ENCODE measurements at places on chromosomes 13 and 19.

DNA sequence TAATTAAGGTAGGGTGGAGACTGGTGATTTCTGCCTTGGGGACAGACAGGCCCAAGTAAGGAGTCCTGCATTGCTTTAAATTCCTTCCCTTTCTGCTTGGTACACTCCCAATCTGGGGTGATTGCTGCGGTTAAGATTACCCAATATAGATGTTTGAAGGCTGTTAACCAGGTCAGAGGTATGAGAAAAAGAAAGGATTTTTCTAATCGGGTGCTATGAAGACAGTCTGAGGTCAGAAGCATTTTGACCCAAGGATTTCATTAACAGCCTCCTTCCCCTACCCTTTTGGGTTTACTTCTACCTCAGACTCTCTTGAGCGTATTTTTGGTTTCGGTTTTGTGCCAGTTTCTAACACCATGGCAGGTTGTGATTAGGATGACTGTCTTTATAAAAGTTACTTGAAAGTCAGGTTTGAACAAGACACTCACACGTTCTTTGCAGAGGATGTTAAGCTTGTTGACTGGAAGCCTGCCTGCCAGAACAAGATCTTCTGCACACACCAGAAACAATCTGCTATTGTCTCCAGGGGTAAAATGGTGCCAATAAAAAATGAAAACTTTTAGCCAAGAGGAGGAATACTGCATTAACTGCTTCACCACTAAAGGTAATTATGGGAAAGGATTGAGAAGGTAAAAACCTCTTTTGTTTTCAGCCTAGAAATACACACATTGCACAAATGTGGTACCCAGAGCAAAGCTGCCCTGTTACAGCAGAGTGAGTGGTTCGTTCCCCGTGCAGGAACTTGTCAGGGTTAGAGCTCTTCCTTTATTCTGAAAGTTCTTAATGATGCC, 108.8 kb downstream of the NDFIP2 start:
- DNase-seq, result no peak

DNA sequence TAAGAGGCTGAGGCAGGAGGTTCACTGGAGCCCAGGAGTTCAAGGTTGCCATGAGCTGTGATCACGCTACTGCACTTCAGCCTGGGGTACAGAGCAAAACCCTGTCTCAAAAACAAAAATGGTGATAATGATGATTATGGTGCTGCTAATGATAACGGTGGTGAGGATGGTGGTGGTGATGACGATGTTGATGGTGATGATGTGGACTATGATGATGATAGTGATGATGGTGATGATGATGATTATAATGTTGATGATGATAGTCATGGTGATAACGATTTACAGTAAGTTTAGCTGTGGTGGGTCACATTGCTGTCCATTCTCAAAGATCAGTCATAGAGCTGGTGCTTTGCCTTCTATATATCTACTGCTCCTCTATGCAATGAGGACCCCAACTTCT, 1340.6 kb downstream of the UQCRFS1 start:
- no peak for DNase-seq

DNA sequence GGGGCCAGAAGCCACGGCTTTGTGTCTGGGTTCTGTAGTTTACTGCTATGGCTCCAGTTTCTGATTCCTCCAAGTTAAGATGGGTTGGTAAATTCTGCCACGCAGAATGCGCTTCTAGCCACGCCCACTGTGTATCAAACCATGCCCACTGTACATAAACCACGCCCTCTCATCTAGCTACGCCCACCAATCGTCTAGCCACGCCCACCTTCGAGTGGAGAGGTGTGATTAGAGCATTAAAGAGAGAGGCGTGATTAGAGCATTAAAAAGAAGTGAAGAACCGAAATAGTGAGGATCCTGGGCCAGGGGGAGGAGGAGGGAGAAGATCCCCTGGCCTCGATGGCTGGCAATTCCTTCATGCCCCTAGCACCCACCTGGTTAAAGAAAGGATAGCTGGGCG, 43.7 kb upstream of the ADGRE5 start:
- peak; percentile 31 for DNase-seq

- no peak for DNase-seq
Observed at GRCh38 chr19:32869369-32869965, at the start of gene SLC7A9. TSS of gene SLC7A9 (minus strand) at chr19:32869767. CDS start at chr19:32868534, 1,233 bp downstream.

DNA sequence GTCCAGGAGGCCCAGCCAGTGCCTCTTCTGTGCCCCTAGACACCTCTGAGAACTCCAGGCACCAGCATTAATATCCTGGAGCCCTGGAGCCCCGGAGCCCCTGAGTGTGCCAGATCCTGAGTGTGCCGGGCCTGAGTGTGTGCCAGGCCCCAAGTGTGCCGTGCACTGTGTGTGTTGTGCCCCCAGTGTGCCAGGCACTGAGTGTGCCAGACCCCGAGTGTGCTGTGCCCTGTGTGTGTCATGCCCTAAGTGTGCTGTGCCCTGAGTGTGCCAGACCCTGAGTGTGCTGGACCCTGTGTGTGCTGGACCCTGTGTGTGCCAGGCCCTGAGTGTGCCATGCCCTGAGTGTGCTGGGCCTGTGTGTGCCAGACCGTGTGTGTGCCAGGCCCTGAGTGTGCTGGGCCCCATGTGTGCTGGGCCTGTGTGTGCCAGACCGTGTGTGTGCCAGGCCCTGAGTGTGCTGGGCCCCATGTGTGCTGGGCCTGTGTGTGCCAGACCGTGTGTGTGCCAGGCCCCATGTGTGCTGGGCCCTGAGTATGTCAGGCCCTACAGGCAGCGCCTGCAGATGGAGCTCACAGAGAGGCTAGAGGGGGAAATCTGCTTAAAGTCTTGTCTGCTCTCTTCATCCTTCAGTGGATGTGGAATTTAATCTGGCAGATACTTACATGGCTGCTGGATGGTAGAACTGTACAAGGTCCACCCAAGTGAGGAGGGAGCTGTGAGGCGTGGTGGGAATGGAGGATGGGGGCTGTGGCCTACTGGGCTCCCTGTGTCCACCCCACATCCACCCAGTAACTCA, 53.9 kb downstream of the C13orf46 start:
- no peak for DNase-seq

GRCh38 chr19:38389101-38389925, 816 bp downstream of the SPRED3 start:
- peak; percentile 38 for DNase-seq

All from cerebellar cortex (tissue), 1 donor.